HAP-1 (cell line): ENCODE measurements at places on chromosomes 11 and 22.

GRCh38 chr11:1283906-1284305 is 25.5 kb downstream of the TOLLIP start:
- no peak for DNase-seq

- no peak for DNase-seq
These were observed 23.8 kb downstream of the FLRT1 start for GRCh38 chr11:64059339-64060140.

- DNase-seq: no peak
These were observed 83.7 kb downstream of the EXT2 start for GRCh38 chr11:44179173-44179572.

GRCh38 chr11:11969380-11970215 is 38.8 kb downstream of the DKK3 start:
- no peak for DNase-seq

- DNase-seq: no peak
These were observed at the start of gene TRPM5 for GRCh38 chr11:2443881-2444820. TSS of gene TRPM5 (minus strand) at chr11:2444514. CDS start at chr11:2423036, 21,478 bp downstream.

DNA sequence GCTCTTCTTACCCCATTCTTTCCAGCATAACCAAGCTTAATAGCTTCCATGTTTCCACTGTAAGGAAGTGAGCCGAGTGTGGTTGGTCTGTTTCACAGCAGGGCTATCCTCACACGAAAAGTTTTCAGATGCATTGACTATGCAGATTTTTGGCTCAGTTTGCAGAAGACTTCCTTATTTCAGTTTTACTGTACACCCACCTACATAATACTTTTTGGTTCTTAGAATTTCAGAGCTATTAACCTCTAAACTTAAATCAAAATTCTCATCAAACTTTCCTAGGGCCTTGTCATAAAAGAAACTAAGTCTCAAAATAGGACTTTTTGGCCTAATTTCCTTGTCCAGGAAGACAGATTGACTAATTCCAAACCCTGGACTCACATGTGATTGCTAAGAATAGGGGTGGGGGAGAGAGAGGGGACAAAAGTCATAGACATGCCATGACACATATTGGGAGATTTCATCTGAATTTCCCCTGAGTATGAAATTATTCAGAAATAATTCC is 7.3 kb upstream of the EHF start:
- DNase-seq: no peak

- no peak for DNase-seq
These were observed 53.4 kb upstream of the CCND1 start for GRCh38 chr11:69587454-69588090.

DNA sequence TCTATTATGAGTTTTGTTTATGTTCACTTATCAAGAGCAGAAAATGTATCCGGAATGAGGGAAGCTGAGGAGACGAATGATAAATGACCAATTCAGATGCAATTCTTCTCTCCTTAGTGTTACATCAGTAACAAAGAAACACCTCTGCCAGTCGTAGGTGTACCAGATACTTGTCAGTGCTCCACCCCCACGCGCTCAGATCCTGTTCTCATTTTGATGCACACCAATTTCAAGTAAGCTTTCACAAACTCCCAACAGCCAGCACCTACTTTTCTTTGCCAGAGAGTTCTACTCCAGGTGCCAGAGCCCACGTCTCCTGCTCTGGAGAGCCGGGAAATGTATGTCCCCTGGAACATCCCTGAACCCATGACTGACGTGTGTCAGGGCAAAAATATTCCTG is 43.7 kb downstream of the OR8B12 start:
- no peak for DNase-seq

GRCh38 chr22:19855504-19856409 is 1.1 kb upstream of the GNB1L start:
- DNase-seq: peak; percentile 49
